ENCODE measurements at places on chromosomes 16 and 17. TPM values are rescaled to one million over a fixed set of nuclear protein-coding genes. Genes with fewer than 3 reads are reported as not detected.

- DNase-seq = no peak
Observed at GRCh38 chr17:65466547-65466946, 94.9 kb downstream of the AXIN2 start.

DNA sequence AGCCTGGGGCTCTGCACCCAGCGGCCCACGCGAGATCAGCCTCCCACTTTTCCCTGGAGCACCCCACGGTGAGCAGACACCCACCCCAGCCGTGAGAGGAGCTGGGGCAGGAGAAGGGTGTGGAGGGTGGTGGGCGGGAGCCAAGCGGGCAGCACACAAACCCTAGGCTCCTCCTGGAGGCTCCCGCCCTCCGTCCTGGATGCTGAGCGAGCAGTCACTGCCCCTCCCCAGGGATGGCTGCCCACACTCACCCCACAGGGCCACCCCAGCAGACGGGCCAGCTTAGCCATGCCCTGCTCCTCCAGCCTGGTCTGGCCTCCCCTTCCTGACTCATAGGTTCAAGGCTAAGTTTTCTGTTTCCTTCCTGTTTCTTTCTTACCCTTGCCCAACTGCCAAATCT, 15.7 kb upstream of the ABCC3 start:
- no peak for DNase-seq

ASGR1 gene
- total RNA-seq = 5.3 TPM

BIRC5 gene
- 114 TPM for total RNA-seq

GRCh38 chr17:46916211-46916610, 6.7 kb upstream of the GOSR2 start:
- DNase-seq = no peak

NHERF2 gene
- 15.4 TPM for total RNA-seq

GRCh38 chr17:45289301-45290268, 27.2 kb downstream of the MAP3K14 start:
- DNase-seq = no peak

TGFB1I1 gene
- total RNA-seq = 4.2 TPM

GRCh38 chr16:23496821-23497542, 13.3 kb downstream of the GGA2 start:
- no peak for DNase-seq

GRCh38 chr16:80994451-80994850, 12.2 kb downstream of the CMC2 start:
- no peak for DNase-seq

DNA sequence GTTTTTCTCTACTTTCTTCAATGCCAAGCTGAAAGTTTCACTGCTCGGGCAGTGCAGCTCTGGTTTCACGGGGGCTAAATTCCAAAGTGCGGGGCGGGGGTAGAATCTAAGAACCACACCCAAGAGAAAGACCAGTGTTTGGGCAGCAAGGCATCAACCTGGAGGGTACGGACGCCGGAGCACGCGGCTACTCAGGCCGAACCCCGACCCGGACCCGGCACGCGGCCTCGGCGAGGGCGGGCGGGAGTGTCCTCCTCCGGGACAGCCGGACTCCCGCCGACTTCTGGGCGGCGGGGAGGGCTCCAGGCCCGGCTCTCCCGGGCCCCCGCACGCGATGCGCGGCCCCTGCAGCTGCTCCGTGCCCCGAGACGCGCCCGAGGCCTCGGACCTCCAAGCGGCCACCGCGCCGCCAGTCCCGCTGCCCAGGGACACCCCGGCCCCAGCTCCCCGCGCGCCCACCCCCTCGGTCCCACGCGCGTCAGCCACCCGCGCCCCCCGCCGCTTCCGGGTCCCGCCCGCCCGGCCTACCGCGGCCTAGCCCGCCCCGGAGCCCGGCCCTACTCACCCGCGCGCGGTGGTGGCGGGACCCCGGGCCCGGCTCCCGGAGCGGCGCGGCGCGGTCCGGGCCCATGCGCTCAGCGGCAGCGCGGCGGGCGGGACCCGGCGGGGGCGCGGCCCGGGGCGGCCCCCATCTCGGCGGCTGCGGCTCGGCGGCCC, 561 bp downstream of the AXIN1 start:
- peak; percentile 61 for DNase-seq

DNA sequence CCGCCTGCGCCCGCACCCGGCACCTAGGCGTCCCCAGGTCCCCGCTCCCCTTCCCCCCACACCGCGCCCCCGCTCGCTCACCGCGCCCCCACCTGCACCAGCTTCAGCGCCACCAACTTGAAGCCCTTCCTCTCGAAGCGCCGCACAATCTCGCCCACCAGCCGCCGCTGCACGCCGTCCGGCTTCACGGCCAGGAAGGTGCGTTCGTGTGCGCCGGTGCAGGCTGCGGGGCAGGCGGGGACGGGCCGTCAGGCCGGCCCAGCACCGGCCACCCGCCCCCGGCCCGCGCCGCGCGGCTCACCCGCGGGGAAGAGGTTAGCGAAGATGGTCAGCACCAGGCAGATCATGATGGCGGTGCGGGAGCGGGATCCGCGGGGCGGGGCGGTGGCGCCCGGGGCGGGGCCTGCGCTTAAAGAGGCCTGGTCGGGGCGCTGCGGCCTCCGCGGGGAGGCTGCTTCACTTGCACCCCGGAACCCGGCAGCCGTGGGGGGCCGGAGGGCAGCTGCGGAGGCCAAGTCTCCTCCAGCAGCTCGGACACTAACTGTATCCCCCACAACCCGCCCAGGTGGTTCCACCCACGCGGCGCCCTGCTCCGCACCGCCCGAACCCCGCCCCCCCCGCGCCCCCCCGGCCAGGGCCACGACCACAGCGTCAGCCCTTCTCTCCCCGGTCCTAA, at the start of gene NME3:
Gene NME3 (minus strand): TSS at position 356 of the 676 bp plus-strand sequence. CDS start 9 bp downstream, at position 347.
- peak; percentile 71 for DNase-seq

DNA sequence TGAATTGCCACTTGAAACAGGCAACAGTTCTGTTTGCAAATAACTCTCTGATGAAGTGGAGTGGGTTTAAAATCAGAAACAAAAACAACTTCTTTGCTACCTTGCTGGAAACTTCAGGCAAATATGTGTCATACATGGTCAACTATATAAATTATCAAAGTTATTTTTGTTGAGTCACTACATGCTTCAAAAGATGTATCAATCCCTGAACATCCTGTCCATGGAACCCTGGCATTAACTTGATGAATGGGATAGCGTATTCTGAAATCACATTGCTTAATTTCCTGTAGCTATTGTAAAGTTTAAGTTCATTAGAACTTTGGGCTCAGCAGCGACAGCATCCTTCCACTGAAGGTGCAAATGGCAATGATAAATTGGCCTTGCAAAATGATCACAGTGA, 213.6 kb upstream of the MAF start:
- no peak for DNase-seq

- no peak for DNase-seq
Observed at GRCh38 chr17:31834448-31834847, 24.6 kb downstream of the COPRS start.

GRCh38 chr17:28320215-28321061, 1.4 kb downstream of the TMEM97 start:
- no peak for DNase-seq

- no peak for DNase-seq
Observed at GRCh38 chr17:40547079-40547784, 18.0 kb downstream of the CCR7 start.

NDE1 gene
- 28.7 TPM for total RNA-seq

COL1A1 gene
- total RNA-seq = 27.9 TPM

PRKCB gene
- 16.4 TPM for total RNA-seq

DNA sequence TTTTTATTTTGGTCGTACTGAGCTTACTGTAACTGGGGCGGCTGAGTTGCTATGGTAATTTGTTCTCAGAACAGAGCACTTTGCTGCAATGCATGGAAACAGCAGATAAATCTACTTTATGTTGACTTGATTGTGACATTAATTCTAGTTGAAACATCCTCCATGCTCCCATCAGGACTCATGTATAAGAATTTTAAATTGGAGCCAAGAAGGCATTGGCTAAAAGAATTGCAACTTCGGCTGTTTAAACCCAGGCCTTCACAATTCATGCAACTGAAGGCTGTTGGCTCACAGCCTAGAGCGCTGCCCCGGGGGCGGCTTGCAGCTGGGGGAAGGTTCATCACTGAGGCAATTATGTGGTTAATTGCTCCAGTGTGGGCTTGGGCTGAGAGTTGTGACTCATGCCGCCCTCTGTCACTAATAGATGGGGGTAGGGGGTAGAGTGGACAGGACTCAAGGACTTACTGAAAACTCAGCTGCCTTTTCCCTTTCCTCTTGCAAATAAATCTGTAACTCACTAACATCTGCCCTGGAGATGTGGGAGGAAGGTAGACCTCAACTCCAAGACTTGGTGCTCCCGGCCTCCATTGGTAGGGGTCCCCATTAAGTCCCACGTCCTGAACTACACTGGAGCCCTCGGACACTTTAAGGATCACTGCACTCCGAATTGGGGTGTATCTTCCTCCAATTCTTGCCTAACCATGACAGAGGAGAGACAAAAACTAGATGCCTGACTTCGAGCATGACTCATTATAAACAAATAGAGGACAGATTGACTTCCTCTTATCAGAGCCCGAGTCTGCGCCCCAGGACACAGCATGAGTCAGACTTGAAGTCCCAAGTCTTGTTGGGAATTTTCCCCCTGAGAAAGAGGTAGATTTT, 37.5 kb downstream of the ERCC4 start:
- DNase-seq = no peak

KRT25 gene
- not detected for total RNA-seq

UTS2R gene
- total RNA-seq = 0.49 TPM

SLC47A1 gene
- 1.9 TPM for total RNA-seq

- no peak for DNase-seq
Observed at GRCh38 chr16:66574531-66574930, 4.7 kb upstream of the CMTM2 start.

KRTAP1-5 gene
- total RNA-seq = not detected

- DNase-seq = no peak
Observed at GRCh38 chr17:50238601-50239280, 35.5 kb upstream of the TMEM92 start.

GRCh38 chr17:78307887-78308638, 51.8 kb downstream of the SOCS3 start:
- DNase-seq = peak; percentile 62

- DNase-seq = peak; percentile 17
Observed at GRCh38 chr17:58416937-58417299, 416 bp downstream of the RNF43 start.

DCAF7 gene
- total RNA-seq = 60.1 TPM

- peak; percentile 70 for DNase-seq
Observed at GRCh38 chr16:4693956-4694641, 737 bp downstream of the NUDT16L1 start.

DNA sequence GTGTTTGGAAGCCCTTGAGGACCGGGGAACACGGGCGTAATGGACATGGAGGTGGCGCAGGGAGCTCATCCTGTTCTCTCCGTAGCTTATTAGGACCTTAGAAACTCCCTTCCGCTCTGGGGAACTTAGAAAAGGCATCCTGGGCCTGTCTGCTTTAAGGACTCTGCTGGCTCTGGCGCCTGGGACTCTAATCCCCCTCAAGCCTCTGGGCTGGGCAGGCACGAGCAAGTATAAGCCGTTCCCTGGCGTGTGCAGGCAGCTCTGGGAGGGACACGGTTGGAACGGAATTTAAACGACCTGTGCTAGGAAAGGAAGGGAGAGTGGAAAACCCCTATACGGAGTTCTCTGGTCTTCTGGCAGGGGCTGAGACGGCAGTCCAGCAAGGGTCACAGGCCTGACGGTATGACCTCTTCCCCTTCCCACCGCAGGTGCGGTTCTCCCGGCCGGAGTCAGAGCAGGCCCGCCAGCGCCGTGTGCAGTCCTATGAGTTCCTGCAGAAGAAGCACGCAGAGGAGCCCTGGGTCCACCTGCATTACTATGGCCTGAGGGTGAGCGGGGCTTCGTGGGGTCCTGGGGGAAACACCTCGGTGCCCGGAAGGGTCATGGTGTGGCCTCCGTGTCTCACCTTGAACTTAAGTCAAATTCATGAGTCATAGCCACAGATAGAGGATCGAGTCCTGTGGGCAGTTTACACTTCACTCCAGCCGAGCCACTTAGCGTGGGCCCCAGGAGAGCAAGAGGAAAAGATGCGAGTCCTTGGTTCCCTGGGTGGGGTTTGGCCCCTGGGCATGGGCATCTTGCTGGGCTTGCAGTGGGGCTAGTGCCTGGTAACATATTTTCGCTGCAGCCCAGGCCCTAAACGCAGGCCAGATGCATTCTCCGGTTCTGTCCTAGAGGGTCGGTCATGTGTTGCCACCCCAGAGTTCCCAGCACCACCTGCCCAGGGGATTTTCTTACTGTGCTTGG, 17.7 kb downstream of the POLR3E start:
- no peak for DNase-seq

SRL gene
- not detected for total RNA-seq

DNA sequence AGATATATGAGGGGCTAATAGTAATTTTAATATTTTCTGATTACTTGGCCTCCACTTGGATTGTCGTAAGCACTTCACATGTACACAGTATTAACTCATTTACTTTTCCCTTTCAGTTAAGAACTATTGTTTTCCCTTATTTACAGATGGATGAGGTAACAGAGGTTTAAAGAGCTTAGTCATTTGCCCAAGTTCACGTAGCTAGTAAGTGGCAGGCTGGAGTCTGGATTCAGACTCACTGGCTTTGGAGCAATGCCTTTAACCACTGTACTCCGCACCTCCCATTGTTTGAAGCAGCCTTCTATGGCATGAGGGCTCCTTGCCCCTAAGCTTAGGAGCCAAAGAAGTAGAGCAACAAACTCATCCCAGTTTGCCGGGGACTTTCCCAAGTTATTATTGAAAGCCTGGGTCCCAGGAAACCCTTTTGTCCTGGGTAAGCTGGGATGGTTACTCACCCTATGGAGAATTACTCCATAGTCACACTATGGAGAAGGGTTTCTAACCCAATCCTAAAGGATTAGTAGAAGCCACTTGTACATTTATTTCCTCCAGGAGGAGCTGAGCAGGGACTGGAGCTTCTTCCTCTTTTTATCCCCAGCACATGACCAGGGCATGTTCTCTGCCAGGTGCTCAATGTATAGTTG, 12.3 kb downstream of the FOXL1 start:
- DNase-seq = no peak

CCDC40 gene
- 7.1 TPM for total RNA-seq

All from GM23338 (cell line).